Activated CD8-positive, alpha-beta memory T cell treated with anti-CD3 and anti-CD28 coated beads, Interleukin-2, amount 10 ng/mL, durations not matched to agents 7 days and 5 days (primary cell): ENCODE measurements at places on chromosomes 16 and 17. TPM values are rescaled to one million over a fixed set of nuclear protein-coding genes. Genes with fewer than 3 reads are reported as not detected.

The ABCC11 gene
- total RNA-seq = 0.19 TPM

The NPIPA5 gene
- total RNA-seq = 20.9 TPM

The TRAP1 gene
- 147 TPM for total RNA-seq

DNA sequence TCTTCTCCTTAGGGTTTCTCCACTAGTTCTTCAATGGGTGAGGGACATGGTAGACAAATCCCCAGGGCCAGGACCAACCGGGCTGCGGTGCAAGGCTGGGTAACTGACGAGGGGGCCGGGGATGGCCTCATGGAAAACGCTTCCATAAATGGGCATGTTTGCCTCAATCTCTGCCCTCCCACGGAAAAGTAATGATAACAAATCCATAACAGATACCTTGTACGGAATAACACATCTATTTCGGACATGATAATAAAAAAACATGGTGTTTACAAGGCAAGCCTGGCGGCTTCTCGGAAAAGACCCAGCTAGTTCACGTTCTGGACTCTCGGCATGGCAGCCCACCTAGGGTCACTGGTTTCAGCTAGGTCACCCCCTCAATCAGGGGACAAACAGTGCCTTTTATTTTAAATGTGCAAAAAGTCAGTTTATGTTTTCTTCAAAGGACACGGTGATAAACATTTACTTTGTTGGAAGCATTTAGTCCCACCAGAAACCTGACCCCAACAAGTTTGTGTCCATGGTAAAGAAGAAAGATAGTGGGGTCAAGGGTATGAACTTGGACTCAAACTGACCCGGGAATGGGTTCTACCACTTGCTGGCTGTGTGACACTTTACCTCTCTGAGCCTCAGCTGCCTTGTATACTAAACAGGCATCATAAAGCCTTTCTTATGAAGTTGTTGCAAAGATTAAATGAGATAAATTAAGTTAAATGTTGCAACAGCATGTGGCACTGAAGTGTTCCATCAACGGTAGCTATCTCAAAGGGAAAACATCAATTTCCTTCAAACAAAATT, 1.7 kb downstream of the MYH11 start:
- no peak for DNase-seq
- no peak overlapping the region for H3K4me3 ChIP-seq
